ENCODE measurements at places on chromosomes 4 and X. TPM values are rescaled to one million over a fixed set of nuclear protein-coding genes. Genes with fewer than 3 reads are reported as not detected.

DNA sequence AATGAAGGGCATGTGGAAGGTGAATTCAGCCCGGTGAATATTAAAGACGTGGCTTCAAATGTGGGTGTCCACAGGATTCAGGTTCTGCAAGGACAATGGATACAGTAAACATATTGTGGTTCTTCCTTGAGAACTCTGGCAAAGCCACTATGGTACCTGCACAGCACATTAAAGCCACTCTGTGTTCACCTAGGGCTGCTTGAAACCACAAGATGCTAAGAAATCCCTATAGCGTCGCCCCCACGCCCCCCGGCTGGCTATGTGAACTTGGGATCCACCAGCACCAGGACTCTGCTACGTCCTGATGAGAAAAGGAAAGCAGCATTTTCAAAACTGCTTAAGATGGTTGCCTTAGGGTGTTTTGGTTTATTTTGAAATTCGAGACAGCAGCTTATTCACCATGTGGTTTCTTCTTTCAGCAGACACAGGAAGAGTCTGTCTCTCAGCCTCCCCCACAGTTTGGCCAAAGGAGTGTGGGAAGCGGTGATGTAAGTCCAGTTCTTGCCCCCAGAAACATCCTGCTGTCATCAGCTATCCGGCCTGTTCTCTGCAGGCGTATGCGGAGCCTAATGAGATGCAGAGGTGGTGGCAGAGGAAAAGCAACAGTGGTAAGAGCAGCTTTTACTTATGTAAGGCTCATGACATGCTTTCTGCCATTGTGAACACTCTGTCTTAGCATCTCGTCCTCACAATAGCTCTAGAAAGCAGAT, 111.5 kb downstream of the AFAP1 start:
- DNase-seq = no peak

DNA sequence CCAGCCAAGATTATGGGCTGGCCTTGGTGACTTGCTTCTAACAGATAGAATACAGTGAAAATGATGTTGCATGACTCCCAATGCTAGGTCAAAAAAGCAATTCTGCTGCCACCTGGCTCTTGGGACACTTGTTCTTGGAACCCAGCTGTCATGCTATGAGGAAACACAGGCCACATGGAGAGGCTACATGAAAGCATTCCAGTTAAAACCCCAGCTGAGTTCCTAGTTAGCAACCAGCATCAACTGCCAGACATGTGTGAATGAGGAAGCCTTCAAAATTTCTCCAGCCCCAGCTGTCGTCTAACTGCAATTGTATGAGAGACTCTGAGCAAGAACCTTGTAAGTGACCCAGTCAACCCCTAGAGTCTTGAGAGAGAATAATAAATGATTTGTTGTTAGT, 105.2 kb upstream of the FGF16 start:
- DNase-seq = no peak

- no peak for DNase-seq
Measured at GRCh38 chr4:154722262-154722661, 21.5 kb upstream of the LRAT start.

DNA sequence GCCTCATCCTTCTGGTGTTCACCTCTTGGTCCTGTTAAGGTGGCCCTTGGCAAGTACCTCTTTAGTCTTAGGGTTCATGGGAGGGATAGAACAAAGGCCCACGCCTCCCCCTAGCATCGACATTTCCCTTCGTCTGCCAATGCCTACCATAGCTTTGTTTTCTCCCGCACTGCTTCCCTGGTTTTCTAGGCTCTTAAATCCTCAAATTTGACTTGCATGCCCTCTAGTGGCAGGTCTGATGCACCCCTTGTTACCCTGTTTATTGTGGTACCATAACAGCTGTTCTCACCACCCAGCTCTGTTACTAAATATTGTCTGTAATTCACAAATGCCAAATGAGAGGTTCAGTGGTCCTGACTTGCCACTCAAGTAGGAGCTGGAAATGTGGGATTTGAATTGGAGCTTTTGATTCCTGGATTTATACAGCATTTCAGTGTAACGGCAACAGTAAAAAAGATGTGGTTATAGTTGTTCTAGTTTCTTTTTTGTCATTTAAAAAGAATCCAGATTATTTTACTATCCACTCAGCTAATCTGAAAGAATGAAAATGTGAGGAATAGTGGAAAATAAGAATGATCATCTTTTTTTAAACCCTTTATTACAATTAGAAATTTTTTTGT, 100.1 kb downstream of the REPS2 start:
- DNase-seq = peak; percentile 68

DNA sequence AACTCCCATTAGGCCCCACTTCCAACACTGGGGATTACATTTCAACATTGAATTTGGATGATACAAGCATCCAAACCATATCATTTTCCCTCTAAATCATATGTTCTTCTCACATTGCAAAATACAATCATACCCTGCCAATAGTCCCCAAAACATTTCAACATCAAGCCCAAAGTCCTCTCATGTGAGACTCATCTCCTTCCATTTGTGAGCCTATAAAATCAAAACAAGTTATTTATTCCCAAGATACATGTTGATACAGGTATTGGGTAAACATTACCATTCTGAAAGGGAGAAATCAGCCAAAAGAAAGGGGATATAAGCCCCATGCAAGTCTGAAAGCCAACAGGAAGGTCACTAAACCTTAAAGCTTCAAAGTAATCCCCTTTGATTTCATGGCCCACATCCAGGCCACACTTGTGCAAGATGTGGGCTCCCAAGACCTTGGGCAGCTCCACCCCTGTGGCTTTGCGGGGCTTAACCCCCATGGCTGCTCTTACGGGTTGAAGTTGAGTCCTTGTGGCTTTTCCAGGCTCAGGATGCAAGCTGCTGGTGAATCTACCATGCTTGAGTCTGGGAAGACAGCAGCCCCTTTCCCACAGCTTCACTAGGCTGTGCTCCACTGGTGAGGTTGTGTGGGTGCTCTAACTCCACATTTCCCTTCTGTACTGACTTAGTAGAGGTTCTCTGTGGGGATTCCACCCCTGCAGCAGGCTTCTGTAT, 40.6 kb upstream of the SERTM2 start:
- no peak for DNase-seq

DNA sequence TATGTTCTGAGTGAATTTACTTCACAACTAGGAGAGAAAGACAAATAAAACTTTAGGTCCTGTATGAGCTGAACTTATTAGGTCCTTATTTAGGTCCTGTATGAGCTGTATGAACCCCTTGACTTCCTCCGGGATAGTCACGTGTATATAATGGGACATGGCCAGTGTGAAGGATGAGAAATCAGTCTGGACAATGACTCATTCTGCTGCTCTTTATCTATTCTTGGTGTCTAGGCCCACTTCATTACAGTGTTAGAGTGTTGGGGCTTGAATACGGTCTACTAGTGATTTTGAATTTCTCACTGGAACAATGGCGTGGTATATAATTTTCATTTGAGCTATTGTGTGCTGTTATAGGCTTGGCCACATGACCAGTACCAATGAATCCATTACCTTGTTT, 21.9 kb downstream of the STK26 start:
- DNase-seq = no peak

DNA sequence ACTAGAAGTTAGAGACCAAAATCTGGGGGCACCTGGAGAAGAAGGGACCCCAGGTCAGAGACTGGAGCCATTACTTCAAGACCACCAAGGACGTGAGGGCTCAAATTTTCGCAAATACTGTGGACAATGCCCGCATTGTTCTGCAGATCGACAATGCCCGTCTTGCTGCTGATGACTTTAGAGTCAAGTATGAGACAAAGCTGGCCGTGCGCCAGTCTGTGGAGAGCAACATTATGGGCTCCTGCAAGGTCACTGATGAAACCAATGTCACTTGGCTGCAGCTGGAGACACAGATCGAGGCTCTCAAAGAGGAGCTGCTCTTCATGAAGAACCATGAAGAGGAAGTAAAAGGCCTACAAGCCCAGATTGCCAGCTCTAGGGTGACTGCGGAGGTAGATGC, 101.2 kb downstream of the NCAPG start:
- no peak for DNase-seq

DNA sequence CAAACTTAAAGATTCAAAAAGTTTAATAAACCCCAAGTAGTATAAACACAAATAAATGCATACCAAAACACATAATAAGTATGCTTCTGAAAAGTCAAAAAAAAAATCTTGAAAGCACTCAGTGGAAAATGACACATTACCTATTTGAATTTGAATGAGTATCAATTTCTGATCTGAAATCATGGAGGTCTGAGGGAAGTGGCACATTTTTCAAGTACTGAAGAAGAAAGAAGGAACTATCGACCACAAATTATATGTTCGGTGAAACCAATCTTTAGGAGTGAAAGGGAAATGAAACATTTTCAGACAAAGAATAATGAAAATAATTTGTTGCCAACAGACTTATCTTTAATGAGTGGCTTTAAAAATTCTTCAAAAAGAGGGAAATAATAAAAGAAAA, 12.1 kb upstream of the F9 start:
- no peak for DNase-seq

- no peak for DNase-seq
Measured at GRCh38 chr4:101347267-101347556, at the start of gene PPP3CA. Gene PPP3CA (minus strand): TSS chr4:101347526.

GRCh38 chrX:6227453-6227835, 1.2 kb downstream of the NLGN4X start:
- DNase-seq = no peak

DNA sequence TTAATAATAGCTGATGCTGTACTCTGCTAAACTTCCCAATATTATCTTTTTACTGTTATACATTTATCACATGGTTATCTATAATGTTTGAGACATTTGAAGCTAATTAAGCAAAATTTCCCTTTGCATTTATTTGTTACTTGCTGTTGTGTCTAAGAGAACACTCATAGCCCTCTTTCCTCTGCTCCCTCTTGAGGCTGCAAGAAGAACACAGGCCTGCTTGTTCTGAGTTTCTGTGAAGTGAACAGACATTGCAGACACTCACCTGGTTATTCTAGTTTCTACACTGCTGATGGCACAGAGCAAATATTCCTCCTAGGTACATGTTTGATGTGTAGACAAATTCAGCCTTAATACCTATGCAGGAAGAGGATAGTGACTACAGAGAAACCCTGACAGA, 367.8 kb downstream of the GASK1B start:
- no peak for DNase-seq

- no peak for DNase-seq
Measured at GRCh38 chr4:140742838-140743193, 13.4 kb downstream of the TBC1D9 start.

- no peak for DNase-seq
Measured at GRCh38 chr4:151951671-151952050, 190.9 kb upstream of the GATB start.

DNA sequence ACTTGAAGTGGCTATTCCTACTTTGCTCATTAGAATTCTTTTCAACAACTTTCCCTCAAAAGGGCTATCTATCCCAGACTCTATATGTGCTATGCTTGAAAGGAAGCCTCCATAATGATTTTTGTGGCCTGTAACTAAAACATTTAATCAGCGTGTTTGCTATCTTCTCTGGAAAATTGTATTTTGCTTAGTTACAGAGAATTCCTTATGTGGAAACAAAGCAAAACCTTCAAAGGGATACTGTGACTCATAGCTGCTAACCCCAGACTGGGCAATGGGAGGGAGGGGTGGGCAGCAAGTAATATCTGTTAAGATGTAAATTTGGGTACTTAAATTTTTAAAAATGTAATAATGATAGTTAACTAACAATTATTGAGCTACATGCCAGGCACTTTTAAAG, 3.7 kb downstream of the SLC25A14 start:
- no peak for DNase-seq

- DNase-seq = peak; percentile 25
Measured at GRCh38 chr4:70651864-70652506, 14.3 kb downstream of the JCHAIN start.

- DNase-seq = no peak
Measured at GRCh38 chr4:83885256-83886182, 349.6 kb downstream of the GPAT3 start.

DNA sequence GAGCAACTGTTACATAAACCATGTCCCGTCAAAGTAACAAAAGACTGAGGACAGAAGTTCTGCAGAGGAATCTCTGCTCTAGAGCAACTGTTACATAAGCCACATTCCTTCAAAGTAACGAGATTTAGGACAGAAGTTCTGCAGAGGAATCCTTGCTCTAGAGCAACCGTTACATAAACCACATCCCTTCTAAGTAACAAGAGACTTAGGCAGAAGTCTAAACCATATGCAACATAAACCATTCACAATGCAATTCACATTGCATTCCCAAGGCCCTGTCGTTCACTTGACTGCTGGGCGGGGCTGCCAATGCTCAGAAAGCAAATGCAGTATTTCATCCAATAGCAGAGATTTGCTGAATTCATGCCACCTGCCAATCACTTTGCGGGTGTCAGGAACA, 124.4 kb upstream of the PUDP start:
- DNase-seq = no peak

DNA sequence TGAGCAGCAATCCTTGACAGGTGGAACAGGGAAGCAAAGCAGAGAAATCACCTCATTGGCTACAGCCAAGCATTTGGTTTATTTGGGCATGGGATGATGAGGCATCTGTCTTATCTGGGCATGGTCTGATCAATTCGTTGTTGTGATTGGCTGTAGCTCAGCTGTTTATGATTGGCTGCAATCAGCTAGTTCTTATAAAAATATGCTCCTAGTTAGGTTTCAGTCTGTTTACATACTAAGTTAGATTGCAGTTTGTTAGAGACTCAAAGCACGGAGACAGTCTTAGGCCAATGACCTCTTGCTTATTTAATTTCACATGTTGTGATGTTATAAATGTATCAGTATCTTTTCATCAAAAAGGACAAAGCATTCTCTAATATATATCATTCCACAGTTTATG, 312.0 kb downstream of the PDGFC start:
- DNase-seq = no peak

GRCh38 chrX:37302569-37302968, 46.6 kb upstream of the PRRG1 start:
- DNase-seq = peak; percentile 11

DNA sequence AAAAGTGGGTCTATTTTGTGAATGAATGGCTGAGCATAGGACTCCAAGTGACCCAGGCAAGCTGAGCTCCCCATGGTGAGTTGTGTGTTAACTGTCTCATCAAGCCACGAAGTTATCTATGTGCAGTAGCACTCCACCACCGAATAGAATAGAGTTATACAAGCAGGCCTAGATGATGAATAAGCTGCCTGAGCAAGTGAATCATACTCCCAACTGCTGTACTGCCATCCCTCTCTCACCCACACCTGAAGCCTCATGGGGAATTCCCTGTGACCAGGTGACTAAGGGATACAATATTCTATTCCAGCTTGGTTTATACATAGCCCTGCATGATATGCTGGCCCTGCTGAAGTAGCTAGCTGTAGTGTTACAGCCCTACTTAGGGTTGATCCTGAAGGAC, 38.7 kb downstream of the KDM5C start:
- no peak for DNase-seq

Gene RTL3
- not detected for total RNA-seq

Gene ING2
- 13.0 TPM for total RNA-seq

Gene GDPD2
- not detected for total RNA-seq

Gene GAB3
- 0.20 TPM for total RNA-seq

Gene COX7B2
- total RNA-seq = not detected

Gene POF1B
- total RNA-seq = 11.9 TPM

Gene RNF212
- total RNA-seq = 13.3 TPM

Gene STOX2
- total RNA-seq = 4.4 TPM

Gene MAGEA2
- total RNA-seq = not detected

Gene CSAG3
- total RNA-seq = not detected

Gene SLC9B2
- total RNA-seq = 29.8 TPM

Gene TCEAL1
- total RNA-seq = 38.9 TPM

Gene GRIPAP1
- 31.6 TPM for total RNA-seq

Gene FRMPD3
- total RNA-seq = not detected

Gene EGF
- total RNA-seq = 15.6 TPM
